IMR-90 (cell line): ENCODE measurements at places on chromosomes 1 and 21. TPM values are rescaled to one million over a fixed set of nuclear protein-coding genes. Genes with fewer than 3 reads are reported as not detected.

DNA sequence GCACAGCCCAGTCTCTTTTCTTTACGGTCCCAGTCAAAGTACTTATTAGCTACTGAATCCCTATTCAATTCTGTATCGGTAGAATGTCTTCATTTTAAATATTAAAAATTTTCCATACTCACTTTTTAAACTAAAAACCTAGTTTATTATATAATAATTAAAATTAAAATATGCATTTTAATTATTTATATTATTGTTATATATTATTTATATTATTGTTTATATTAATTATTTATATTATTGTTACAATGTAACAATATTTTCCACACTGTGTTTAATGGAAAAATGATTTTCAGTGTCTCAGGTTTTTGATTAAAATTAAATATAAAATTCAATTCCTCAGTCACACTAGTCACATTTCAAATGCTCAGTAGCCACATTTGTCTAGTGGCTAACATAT, 18.2 kb upstream of the PPP2R5A start:
- no peak overlapping the region for H3K4me3 ChIP-seq
- no peaks in the 10 kb centered on the region for H3K36me3 ChIP-seq
- no peak for DNase-seq
- peaks cover 10% of the 10 kb centered on the region; the same call in 1 of the 2 replicates for H3K27me3 ChIP-seq
- no peaks in the 10 kb centered on the region; the same call in 1 of the 2 replicates for H3K4me1 ChIP-seq

LAMB3 gene
- total RNA-seq: 0.72 and 1.1 TPM in 2 replicates

DNA sequence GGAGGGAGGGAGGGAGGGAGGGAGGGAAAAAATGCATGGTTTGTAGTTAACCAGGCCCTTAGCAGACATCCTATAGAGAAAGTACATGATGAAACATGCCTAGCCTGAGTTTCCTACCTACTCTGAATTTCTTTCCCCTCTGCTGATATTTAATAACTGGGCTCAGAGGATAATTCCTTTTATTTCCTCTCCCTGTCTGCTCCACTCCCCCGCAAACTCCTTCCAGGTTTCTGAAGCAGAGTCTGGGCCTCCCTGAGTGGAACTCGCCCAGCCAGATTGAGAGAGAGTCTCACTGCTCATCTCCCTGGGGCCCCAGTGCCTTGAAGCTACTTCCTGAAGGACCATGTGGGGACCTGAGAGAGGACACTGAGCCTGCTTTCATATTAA, 111.9 kb upstream of the SLC44A3 start:
- H3K27ac ChIP-seq: peak overlapping the region; percentile 69
- peaks cover 27% of the 10 kb centered on the region for H3K4me1 ChIP-seq
- H3K27me3 ChIP-seq: no peaks in the 10 kb centered on the region
- DNase-seq: no peak
- no peak overlapping the region for H3K4me3 ChIP-seq

DNA sequence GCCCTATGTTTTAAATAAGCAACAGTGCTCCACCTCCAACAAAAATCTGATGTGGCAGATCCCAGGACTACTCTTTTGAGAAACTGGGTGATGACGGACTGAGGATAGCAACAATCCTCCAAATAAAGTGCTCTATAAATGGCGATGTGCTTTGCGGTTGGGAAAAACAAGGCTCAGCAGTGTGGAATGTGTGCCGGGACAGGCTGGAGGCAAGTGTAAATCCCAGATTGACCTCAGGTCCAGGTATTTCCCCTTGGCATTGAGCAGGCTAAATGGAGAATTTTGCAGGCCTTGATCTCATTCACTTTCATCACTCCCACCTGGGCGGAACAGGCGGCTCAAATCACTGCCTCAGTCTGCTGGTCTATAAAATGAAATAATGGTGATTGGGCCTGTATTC, 35.1 kb downstream of the LRRC42 start:
- no peak overlapping the region for H3K4me3 ChIP-seq
- H3K27ac ChIP-seq: no peak overlapping the region
- peaks cover 2% of the 10 kb centered on the region; the same call in 1 of the 2 replicates for H3K4me1 ChIP-seq
- no peaks in the 10 kb centered on the region for H3K27me3 ChIP-seq
- no peaks in the 10 kb centered on the region for H3K36me3 ChIP-seq
- no peak for DNase-seq

KHDRBS1 gene
- total RNA-seq: 33.7 and 39.7 TPM in 2 replicates

ZNF678 gene
- total RNA-seq: 4.8 and 6.7 TPM in 2 replicates

GRCh38 chr21:42189431-42189830, 29.5 kb upstream of the ABCG1 start:
- H3K27me3 ChIP-seq: peaks cover 16% of the 10 kb centered on the region; the same call in 1 of the 2 replicates
- no peak overlapping the region for H3K4me3 ChIP-seq
- H3K27ac ChIP-seq: no peak overlapping the region
- no peaks in the 10 kb centered on the region; the same call in 1 of the 2 replicates for H3K4me1 ChIP-seq
- no peak for DNase-seq
